Left hindlimb (tissue), 1 donor: ENCODE measurements at places on chromosomes 2 and 18.

DNA sequence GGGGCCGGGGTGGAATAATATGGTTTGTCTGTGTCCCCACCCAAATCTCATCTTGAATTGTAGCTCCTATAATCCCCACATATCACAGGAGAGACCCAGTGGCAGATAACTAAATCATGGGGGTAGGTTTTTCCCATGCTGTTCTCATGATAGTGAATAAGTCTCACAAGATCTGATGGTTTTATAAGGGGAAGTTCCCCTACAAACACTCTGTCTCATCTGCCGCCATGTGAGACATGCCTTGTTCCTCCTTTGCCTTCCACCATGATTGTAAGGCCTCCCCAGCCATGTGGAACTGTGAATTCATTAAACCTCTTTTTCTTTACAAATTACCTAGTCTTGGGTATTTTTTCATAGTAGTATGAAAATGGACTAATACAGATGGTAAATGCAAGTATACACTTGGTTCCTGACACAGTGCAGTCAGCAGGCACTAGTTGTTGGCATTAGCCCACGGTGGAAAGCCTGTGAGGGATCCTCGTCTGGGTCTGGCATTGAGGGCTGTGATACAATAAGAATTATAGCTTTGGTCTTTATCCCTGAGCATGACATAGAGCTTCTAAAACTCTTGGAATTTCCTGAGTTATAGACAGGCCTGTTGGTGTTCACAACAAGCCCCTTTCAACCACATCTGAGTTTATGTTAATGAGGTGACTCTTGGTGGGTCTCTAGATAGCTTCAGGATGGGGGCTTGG lies 135.8 kb downstream of the CABLES1 start:
- no peak for DNase-seq

GRCh38 chr2:43540021-43540779 lies 55.6 kb downstream of the THADA start:
- DNase-seq = peak; percentile 40

- DNase-seq = no peak
Observed at GRCh38 chr2:19743641-19744040, 158.1 kb downstream of the TTC32 start.

DNA sequence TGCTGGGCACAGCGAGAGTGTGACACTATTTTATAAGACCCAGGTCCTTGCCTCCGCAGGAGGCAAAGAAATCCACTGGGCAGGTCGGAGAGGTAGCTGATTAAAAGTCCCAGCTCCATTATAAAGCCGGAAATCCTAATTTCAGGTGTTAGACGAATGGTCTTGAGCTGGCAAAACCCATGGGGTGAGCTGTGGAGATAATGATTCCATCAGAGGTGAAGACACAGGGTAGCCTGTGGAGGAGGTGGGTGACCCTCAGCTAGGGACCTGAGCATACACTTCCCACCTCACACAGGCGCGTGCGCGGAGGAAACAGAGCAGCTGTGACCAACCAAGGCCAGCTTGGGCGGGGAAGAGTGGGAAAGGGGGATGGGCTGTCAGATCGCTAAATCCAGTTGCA lies 201.7 kb upstream of the CXCR4 start:
- DNase-seq = no peak

- no peak for DNase-seq
Observed at GRCh38 chr2:129024796-129025195, 706.1 kb upstream of the HS6ST1 start.

- no peak for DNase-seq
Observed at GRCh38 chr2:149465873-149466272, 121.7 kb downstream of the MMADHC start.

GRCh38 chr2:19861813-19862212 lies 40.0 kb downstream of the TTC32 start:
- no peak for DNase-seq

- DNase-seq = no peak
Observed at GRCh38 chr2:105394951-105395611, 3.8 kb downstream of the FHL2 start.

GRCh38 chr2:216546641-216547403 lies 48.2 kb downstream of the RPL37A start:
- no peak for DNase-seq

DNA sequence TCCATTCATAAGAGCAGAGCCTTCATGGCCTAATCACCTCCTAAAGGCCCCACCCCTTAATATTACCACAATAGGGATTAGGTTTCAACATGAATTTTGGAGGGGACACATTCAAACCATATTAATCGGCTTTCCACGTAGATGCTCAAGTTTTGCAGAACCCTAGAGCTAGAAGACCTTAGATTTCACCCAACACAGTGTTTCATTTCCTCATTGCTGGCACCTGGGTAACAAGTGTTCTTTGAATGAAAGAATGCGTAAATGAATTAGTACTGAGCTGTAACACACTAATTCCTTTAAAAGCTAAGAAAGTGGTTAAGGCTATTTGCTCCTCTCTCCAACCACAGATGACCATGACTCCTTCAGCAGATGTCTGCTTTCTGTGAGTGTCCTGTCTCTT lies 252.5 kb downstream of the SMAD2 start:
- no peak for DNase-seq

DNA sequence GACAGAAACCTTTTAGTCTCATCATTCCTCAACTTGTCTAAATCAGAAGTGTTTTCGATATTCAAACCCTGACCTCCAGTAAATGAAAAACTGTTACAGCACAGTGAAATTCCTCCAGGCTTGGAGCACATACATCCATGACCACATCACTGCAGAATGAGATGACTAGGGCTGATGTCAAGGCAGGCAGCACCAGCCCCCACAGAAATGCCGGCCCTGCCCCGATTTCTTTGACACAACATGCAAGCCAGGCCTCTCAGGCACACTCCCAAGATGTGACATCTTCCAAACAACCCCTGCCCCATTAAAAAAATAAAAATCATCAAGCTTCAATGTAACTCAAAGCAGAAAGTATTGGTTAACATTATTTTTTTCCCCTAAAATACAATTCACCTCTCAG lies 103.3 kb downstream of the CTAGE1 start:
- peak; percentile 55 for DNase-seq

- DNase-seq = no peak
Observed at GRCh38 chr2:72864500-72864899, 22.7 kb upstream of the SPR start.

- DNase-seq = no peak
Observed at GRCh38 chr2:82740527-82740926, 1718.6 kb downstream of the SUCLG1 start.

GRCh38 chr18:25326361-25326952 lies 25.5 kb downstream of the ZNF521 start:
- no peak for DNase-seq

- DNase-seq = no peak
Observed at GRCh38 chr2:209425471-209426071, 1.7 kb downstream of the MAP2 start.

DNA sequence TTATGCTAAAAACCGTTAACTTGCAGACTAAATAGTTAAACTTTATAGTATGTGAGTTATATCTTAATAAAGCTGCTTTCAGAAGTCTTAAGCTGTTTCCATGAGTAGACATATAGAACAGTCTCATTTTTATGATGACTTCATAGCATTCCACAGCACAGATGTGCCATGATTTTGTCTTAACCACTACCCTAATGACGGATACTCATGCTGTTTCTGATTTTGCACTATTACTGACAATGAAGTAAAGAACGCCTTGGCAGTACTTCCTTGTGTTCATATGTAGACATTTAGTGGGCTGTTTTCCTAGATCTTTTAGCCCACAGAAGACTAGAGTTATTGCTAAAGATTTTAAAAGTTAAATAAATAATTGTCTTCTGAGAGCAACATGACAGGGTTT lies 175.6 kb upstream of the RAB6C start:
- no peak for DNase-seq

- no peak for DNase-seq
Observed at GRCh38 chr18:46672062-46672970, 15.3 kb upstream of the LOXHD1 start.

- no peak for DNase-seq
Observed at GRCh38 chr2:46855805-46856204, 59.8 kb downstream of the MCFD2 start.

- peak; percentile 76 for DNase-seq
Observed at GRCh38 chr2:38187541-38188011, 111.6 kb upstream of the CYP1B1 start.

- DNase-seq = no peak
Observed at GRCh38 chr2:119259296-119259860, 35.7 kb downstream of the STEAP3 start.

GRCh38 chr18:64202863-64203262 lies 54.0 kb upstream of the LINC00305 start:
- DNase-seq = no peak

DNA sequence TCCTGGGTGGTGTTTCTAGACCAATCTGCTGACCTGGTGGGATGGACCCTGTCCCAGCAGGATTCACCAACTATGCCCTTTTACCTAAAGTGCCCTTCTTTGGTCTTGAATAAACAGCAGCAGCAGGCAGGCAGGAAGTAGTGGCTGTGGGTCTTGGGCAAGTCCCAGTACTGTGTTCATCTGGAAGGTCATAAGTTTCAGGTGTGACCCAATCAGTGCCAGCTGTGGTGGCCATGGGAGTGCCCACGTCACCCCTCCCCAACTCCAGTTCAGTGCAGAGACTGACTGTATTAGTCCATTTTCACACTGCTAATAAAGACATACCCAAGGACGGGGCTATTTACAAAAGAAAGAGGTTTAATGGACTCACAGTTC lies 148.3 kb upstream of the SRD5A2 start:
- no peak for DNase-seq

- no peak for DNase-seq
Observed at GRCh38 chr2:200477667-200478131, 32.2 kb downstream of the KCTD18 start.

DNA sequence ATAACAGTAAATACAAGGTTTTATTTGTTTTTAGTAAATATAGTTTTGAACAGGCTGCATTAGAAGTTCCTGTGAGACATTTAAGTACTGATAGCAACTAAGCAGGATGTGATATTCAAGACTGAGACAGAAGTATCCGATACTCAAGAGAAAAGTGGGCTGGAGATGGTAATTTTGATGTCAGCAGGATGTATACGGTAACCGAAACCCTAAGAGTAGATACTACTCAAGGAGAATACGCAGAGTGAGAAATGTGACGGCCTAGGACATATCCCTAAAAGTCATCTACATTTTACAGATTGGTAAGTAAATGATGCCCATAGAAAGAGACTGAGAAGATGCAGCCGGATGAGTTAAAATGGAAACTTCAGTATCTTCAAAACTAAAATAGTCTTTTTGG lies 115.4 kb downstream of the GORASP2 start:
- DNase-seq = no peak

DNA sequence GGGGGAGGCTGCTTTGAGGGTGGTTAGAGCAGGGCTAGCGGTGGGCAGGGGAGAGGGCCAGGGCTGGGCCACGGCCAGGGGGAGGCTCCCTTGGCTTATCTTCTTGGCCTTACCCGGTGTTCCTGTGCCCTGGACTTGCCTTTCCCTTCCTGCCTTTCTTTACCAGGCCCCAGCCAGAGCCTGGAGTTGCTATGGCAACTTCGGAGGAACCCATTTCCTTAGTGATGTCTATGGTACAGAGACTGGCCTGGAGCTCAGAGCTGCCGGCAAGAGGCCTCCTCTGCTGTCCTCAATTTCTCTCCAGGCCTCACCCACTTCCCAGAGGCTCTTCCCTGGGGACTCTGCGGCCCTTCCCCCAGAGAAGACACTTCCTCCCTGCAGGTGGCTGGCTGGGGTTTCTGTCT lies 11.5 kb downstream of the SPEG start:
- DNase-seq = peak; percentile 64

GRCh38 chr2:7133521-7133920 lies 216.3 kb downstream of the RNF144A start:
- DNase-seq = no peak

- DNase-seq = peak; percentile 53
Observed at GRCh38 chr2:20596973-20597859, 53.7 kb downstream of the HS1BP3 start.

DNA sequence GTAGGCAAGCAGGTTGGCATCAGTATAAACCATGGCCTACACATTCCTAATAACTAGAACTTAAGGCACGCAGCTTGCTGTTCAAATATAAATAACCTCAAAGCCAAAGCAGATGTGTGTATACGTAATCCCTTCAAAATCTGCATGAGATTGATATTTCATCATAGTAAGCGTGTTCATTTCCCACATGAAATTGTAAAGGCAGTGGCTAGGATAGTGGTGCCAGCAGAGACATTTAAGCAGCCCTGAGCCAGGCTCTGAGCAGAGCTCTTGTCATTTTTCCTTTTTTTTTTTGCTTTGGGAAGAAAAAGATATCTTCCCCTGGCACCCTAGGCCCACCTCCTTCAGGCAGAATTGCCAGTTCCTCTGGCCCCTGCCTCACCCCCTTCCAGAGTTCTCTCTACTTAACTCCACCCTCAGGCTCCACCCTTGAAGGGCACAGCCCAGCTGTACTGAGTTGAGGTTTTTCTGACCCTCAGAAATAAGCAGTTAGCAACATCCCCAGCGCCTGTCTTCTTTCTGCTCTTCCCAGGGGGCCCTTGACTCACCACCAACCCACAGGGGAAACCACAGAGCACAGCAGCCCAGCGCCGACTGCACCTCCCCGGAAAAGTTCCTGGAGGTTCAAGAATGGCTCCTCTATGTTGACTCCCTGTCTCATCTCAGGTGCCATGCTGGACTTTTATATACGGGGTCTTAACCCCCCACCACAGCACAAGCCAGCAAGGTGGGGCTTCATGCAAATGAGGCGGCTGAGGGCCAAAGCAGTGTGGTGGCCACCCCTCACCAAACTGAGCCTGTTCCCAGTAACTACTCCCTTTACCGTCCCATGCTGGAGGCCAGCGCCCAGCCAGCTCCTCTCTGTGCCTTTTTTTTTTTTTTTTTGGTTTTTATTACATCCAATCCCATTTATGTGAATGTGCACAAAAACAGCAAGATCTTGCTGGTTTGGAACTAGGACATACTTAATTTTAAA lies 84.7 kb downstream of the EHD3 start:
- peak; percentile 78 for DNase-seq
